ENCODE measurements at places on chromosomes 12 and 14.

GRCh38 chr12:12305568-12306300, 38.9 kb upstream of the LRP6 start:
- DNase-seq: no peak

DNA sequence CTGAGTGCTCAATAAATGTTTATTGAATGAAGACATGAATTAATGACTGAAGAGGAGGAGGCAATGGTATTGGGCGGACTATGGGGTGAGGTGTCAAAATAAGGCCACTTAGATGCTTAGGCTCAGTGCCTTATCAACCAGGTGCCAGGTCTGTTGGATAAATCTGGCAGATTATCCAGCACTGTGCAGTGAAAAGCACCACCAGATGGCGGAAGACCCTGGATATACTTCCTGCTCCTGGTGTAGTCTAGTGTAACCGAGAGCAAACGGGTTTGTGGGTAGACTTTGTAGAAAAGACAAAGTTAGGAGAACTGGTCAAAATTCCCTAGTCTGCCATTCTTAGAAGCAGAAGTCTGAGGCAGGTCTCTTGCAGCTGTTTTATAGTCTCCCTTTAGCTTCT, 306.3 kb downstream of the ATP23 start:
- no peak for DNase-seq

DNA sequence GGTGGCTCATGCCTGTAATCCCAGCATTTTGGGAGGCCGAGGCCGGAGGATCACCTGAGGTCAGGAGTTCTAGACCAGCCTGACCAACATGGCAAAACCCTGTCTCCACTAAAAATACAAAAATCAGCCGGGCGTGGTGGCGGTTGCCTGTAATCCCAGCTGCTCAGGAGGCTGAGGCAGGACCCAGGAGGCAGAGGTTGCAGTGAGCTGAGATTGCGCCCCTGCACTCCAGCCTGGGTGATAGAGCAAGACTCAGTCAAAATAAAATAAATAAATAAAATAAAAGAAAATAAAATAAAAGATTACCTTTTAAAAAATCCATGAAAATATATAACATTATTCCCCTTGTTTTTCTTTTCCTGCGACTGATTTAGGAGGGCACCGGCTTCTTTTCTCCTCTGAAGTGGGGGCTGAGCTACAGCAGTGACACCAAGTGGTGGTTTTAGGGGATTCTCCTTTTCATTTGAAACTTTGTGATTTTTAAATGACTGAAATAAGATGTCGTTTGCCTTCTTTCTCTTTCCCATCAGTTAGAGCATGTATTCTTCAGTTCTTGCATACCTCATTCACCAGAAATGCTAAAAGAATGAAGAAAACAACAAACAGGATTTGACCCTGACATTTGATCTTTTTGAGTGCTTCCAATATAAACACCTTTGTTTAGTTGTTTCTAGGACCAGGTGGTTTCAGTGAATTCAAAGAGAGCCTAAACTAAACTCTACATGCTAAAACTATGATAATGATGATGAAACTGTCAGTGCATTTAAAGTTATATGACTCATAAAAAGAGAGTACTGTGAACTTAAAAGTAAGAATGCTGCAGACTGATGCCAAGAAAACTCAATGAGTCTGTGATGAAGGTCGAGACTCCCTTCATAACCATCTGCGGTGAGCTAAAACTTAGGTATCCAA, 22.6 kb upstream of the PKP2 start:
- DNase-seq: no peak

DNA sequence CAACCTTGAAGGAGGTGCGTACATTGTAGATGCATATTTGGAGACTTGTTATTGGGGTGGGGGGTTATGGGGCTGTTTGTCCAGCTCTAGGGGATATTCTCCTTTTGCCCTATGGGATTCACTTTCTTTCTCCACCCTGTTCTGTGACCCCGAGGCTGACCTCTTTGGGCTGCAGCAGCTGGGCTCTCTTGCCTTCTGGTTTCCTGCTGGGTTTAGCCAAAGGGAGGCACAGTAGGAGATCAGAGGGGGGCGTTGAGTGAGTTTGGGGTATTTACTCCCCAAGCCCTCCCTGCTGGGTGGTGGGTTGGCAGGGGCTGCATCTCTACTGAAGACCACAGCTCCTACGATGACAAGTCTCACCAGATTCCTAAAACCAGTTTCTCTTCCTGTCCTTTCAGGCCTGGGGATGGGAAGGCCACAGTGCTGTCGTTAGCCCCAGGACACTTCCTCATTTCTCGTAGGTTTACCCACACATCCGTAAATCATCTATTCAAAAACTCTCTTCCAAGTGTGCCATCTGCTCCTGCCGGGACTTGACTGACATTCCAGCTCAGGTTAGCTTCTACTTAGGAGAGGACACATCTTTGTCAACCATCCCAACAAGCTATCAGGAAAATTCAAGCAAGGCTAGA, 127.1 kb downstream of the TMEM30B start:
- no peak for DNase-seq

All from BJ (cell line).